ENCODE measurements at places on chromosomes 4 and X. TPM values are rescaled to one million over a fixed set of nuclear protein-coding genes. Genes with fewer than 3 reads are reported as not detected.

Gene HTN1
- polyA plus RNA-seq = not detected

DNA sequence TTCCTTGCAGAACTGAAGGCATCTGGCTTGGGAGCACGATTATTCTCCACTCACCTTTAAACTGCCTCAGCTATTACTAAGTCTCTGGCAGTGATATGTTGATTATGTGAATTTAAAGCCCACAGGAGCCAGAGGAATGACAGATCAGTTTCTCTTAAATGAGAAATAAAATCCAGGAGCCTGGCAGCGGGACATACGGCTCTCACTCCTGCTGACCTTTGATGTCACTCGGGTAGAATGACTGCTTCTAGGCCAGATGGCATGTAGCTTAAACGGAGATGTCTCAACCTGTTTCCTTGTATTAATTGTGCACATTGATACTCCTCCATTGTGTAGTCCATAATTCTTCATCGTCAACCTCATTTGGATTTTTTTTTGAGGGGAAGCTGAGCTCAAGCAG lies 4.0 kb upstream of the CBLL2 start:
- DNase-seq = no peak

- no peak for DNase-seq
These were observed 42.5 kb upstream of the TLR2 start for GRCh38 chr4:153641532-153641931.

Gene GIMD1
- not detected for polyA plus RNA-seq

DNA sequence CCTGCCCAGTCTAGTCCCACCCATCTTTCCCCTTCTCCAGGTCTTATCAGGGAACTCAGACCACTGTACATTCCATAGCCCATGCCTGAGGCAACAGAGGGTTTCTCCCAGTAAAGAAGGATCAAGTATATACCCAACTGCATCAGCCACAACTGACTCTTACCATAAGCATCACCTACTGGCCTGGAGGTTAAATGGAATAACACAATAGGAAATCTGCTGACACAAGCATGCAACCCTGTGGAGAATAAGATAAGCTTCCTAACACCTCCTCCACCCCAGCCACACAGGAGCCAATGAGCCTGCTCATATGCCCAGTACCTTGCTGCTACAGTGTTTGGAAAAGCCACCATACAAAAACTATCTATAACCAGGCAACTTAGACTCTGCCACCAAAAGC lies 34.6 kb upstream of the PLK4 start:
- DNase-seq = no peak

DNA sequence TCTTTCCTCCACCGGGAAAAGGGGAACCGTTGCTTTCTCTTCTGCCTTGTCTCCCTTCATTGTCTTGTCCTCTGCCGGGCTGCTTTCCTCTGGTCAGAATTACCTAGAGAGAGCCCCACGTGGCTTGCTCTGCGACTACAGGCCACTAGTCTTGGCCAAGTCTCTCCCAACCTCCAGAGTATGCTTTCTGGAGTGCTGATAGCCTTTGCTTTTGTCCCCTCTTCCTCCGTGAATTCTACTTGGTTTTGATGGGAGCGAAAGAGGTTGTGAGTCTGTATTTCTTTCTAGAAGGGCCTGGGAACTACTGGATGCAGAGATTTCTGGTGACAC lies 5.3 kb upstream of the POU4F2 start:
- DNase-seq = no peak

- DNase-seq = no peak
These were observed 219.7 kb downstream of the DCLK2 start for GRCh38 chr4:150297861-150298474.

GRCh38 chr4:17060230-17060629 lies 161.8 kb upstream of the LDB2 start:
- DNase-seq = no peak

DNA sequence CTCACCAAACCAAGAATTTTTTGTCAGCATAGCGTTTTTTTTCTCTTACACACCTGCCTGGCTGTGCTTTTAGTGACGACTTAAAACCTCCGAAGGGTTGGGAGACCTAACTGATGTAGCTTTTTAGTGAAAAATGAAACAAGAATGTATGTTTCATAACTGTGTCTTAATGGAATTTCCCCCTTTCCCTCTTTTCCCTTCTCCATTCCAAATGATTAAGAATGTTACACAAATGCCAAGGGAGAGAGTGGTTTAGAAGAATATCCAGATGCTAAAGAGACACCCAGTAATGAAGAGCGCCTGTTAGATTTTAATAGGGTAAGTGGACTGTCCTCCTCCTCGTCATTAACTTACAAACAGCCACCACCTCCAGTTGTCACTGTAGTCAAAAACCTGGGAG lies 33.2 kb upstream of the TBC1D14 start:
- no peak for DNase-seq

- DNase-seq = no peak
These were observed 69.5 kb downstream of the PDE5A start for GRCh38 chr4:119559044-119559647.

- no peak for DNase-seq
These were observed 36.4 kb upstream of the HPRT1 start for GRCh38 chrX:134423606-134424005.

DNA sequence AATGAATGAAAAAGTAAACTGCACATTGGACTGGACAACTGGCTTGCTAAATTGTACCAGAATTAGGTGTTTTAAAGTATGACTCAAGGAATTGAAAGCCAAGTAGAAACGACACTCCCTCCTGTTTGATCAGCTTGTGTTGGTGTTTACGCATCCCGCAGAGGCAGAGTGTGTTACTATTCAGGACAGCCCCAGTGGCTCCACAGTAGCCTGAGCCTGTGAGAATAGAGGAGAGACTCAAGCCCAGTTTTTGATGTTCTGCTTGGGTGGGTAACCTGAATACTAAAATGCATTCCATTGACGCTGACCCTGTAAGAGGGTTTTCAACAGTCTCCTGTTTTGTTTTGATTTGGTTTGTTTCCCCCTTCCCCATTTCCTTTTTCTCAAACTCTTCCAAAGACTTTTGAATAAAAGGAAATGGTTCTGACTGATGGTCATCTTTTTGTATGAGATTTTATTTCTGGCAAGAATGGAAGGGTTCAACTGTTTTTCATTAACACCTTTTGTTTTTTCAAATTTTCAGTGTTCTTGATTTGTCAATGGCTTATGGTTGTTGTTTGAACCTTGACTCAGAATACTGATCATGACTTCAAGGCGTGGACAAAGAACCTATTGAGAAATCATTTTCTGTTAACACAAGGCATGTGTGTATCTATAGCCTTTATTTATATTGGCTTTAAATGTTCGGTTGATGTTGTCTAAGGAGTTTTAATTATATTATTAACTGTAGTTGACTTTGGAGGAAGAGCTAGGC lies 10.2 kb downstream of the ADGRL3 start:
- no peak for DNase-seq

DNA sequence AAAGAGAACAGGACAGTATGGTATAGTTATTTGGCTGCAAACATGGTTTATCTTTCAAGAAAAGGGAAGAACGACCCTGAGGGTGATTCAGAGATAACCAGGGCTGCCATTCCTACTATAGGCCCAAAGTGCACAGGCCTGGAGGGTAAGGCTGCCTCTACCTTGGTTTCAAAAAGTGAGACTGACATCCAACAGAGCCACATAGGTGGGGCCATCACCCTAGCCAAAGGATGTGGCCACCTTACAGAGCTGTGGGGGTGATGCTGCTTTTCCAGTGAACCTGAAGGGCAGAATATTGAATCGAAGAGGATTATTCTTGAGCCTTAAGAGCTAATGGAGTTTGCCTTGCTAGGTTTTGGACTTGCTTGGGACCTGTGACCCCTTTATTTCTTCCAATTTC lies 15.7 kb downstream of the SH2D1A start:
- no peak for DNase-seq

- DNase-seq = no peak
These were observed 158.6 kb upstream of the FAT1 start for GRCh38 chr4:186882293-186882692.

- DNase-seq = no peak
These were observed 34.9 kb upstream of the ASB12 start for GRCh38 chrX:64265265-64265664.

Gene PWWP3B
- 0.36 TPM for polyA plus RNA-seq

DNA sequence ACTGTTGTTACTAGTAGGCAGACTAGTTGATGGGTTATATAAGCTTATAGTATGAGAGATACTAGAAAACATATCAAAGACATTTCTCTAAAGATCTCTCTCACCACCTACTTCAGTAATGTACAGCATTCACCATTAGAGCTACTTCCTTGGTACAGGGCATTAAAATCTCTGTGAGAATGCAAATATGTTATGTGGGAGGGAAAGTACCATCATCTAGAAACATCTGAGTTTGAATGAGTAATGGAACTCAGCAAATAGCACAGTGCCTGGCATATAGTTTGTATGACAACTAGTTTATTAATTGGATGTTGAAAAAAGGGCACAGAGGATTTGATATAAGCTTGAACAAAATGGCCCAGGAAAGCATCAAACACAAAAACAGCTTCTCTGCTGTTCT lies 211.1 kb downstream of the GLUD2 start:
- no peak for DNase-seq

Gene GLRA2
- not detected for polyA plus RNA-seq

Gene CTAG2
- polyA plus RNA-seq = not detected

GRCh38 chr4:155079871-155080270 lies 128.6 kb upstream of the NPY2R start:
- no peak for DNase-seq

GRCh38 chr4:165689159-165689558 lies 183.9 kb upstream of the TLL1 start:
- no peak for DNase-seq

Gene FAM53A
- 0.44 TPM for polyA plus RNA-seq

DNA sequence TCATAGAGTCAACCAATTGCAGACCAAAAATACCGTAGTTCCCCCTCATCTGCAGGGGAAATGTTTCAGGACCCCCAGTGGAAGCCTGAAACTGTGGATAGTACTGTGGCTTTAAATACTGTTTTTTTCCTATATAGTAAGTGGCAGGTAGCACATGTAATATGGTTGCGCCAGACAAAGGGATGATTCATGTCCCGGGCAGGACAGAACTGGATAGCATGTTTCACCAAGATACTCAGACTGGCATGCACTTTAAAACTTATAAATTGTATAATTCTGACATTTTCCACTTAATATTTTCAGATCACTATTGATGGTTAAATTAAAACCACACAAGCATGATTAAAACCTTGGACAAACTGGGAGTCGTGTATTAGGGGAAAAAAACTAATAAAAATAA lies 276.3 kb upstream of the AGA start:
- no peak for DNase-seq

DNA sequence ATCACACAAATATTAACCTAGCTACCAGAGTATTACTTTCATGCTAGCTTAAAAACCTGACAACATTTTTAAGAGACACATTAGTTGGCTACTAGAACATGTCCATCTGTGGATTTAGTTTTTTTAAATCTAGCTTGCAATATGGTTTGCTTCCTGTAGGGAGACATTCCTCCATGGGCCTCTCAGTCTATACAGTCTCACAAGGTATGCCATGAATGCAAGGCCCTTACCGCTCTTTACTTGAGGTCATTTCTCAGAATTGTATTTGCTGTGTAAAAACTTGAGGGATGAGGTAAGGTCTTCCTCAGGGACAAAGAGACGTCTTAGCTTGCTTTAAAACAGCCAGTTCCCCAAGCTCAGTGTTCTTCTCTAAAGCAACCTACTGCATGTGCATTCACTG lies 26.9 kb downstream of the UBA6 start:
- DNase-seq = no peak

DNA sequence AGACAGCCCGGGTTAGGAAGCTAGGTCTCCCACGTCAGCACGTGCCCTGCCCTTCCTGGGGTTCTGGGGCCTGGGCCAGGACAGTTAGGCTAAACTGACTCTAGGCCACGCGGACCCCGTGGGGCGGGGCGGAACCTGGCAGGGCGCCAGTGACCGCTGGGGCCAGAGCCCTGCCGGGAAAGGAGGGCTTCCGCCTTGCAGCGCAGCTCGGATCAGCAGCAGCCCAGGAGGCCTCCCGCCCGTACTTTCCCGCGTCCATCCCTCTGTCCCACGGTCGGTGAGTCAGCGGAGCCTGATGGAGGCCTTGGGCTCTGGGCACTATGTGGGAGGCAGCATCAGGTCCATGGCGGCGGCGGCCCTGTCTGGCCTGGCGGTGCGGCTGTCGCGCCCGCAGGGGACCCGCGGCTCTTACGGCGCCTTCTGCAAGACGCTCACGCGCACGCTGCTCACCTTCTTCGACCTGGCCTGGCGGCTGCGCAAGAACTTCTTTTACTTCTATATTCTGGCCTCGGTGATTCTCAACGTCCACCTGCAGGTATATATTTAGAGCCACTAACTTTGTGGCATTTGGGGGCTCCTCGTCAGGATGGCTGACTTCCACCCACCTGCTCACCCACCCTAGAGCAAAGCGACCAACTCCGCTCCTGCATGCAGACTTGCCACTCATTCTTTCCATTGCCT lies at the start of gene SMIM10:
TSS of gene SMIM10 (plus strand) at position 191 of the 681 bp plus-strand sequence. CDS start at position 296, 105 bp downstream.
- peak; percentile 75 for DNase-seq

DNA sequence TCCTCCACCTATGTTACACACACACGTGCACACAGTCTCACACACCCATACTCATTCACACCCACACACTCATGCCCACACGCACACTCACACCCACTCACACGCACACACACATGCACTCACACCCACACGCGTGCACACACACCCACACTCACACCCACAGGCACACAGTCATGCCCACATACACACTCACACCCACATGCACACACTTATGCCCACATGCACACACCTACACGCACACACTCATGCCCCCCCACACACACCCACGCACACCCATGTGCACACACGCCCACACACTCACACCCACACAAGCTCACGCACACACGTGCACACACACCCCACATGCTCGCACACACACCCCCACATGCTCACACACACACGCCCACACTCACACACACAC lies 140.0 kb downstream of the F11 start:
- DNase-seq = no peak

Gene RAB39B
- polyA plus RNA-seq = 0.07 TPM

GRCh38 chr4:101753721-101754120 lies 36.8 kb upstream of the BANK1 start:
- DNase-seq = no peak

Gene SHROOM4
- 0.62 TPM for polyA plus RNA-seq

Gene CENPC
- polyA plus RNA-seq = 7.0 TPM

- DNase-seq = no peak
These were observed 216.6 kb downstream of the PDGFC start for GRCh38 chr4:156754832-156755570.

DNA sequence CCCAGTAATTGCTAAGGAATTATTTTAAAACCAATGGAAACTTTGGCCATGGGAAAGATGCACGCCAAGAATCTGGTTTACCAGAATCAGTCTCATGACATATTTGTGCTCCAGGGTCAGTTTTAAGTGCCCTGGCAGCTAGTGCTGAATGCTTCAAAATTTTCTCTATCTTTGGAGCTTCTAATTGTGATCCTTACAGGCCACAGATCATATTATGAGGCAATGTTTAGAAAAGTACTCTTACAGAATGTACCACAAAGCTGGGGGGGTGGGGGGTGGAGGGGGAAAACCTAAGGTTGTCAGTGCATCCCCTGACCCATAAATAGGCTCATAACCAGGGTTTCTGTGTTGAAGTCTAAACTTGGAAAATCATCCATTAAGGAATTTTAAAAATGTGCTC lies 514.5 kb downstream of the INPP4B start:
- DNase-seq = no peak

- no peak for DNase-seq
These were observed 236.7 kb upstream of the PGRMC2 start for GRCh38 chr4:128524311-128524710.

GRCh38 chr4:52994567-52994966 lies 132.4 kb downstream of the RASL11B start:
- DNase-seq = no peak
